ENCODE measurements at places on chromosomes 4 and X.

DNA sequence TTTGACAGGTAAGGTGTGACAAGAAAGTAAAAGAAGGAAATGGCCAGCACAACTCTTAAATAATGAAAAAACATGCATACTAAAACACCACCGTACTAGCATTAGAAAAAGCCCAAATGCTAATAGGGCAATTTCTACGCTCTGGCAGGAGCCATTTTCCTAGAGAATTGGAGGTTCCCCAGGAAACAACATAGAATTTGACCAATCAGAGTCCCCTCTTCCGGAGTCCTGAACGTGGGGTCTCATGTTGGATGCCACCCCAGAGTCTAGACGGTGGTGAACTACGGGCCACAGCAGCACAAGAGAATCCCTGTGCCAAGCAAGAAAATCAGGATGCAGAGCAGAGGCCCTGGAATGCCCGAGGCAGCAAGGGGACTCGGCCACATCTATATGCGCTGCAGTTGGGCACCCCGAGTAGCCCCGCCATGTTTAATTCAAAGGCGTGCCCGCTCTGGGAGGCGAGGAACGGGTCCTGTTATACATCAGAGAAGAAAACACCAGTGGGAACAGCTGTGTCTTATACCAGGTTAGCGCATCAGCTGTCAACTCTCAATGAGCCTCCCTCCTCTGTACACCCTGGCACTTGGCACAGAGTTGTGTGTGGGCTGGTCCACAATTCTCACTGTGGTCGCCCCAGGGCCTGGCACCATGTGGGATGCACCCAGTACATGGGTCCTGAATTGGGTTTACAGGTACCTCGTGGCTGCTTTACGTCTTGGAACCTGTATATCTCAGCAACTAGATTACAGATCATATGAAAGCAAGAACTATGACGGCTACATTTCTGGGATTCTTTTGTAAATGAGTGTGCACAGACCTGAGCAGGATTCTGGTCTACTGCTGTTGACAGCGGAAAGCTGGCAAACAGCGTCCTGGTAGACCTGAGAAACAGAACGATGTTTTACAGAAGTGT is 52.1 kb downstream of the SEL1L3 start:
- DNase-seq, result no peak

- no peak for DNase-seq
These were observed 16.5 kb upstream of the SMIM14 start for GRCh38 chr4:39655211-39655610.

- DNase-seq, result no peak
These were observed 371.6 kb downstream of the DMD start for GRCh38 chrX:32839781-32840180.

DNA sequence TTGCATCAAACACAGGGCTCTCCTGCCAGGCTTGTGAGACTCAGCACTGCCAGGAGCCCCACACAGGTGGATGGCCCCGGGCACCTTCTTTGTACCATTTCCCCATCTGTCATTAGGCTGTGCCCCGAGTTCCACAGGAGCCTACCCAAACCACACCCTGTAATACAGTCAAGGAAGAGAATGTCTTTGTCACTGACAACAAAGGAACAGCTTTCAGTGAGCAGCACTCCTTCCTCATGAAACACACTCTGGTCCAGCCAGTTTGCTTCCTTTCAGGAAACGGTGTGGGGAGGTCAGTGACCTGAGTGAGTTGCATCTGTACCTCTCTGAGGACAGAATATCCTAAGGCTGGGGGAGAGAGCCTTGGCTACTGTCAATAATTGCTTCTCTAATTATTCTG is 53.7 kb downstream of the LNX1 start:
- DNase-seq, result no peak

- no peak for DNase-seq
These were observed 1.7 kb upstream of the PRDM8 start for GRCh38 chr4:80195441-80196140.

GRCh38 chrX:50629774-50630173 is 159.1 kb upstream of the DGKK start:
- DNase-seq, result no peak

All from CD4-positive, alpha-beta T cell (primary cell).